ENCODE measurements at places on chromosomes 2 and 18.

DNA sequence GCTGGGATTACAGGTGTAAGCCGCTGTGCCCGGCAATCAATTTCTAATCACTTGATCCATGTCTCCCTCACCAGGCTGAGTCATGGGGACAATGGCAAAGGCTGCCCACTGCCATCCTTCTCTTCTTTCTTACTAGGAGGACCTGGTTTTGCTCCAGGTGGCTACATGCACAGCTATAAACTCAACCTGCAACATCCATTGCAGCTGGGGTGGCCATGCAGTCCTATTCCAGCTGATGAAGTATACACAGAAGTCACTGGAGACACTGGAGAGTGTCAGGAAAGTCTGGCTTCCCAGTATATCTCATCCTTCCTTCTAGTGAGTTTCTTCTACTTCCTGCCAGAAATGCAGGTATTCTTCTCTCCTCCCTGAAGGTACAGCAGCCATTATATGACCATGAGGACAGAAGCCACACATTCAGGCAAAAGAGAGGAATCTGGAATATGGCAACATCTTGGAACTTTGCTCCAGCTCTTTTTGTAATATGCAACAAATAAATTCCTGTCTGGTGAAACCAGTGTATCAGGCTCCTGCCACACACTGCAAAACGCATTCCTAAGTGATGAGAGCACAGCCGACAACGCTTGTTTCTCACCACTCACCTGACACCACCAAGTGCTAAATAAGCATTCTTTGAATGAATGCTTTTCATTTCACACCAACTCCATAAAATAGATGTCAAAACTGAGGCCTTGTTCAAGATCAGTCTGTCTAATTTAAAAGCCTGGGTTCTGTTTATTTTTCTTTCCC lies 32.3 kb downstream of the SCTR start:
- peak; percentile 95 for DNase-seq

- peak; percentile 92 for DNase-seq
Measured at GRCh38 chr2:237662671-237663093, 35.3 kb downstream of the LRRFIP1 start.

- peak; percentile 33 for DNase-seq
Measured at GRCh38 chr2:3254442-3254941, 123.1 kb downstream of the EIPR1 start.

GRCh38 chr2:197869041-197869440 lies 64.6 kb downstream of the PLCL1 start:
- no peak for DNase-seq
